ENCODE measurements at places on chromosomes 5 and 9.

- peak; percentile 54 for DNase-seq
These were observed 44.7 kb upstream of the NKD2 start for GRCh38 chr5:963673-964531.

GRCh38 chr9:127051881-127052595 lies 70.4 kb downstream of the ANGPTL2 start:
- DNase-seq, result no peak

GRCh38 chr5:72623323-72623722 lies 116.1 kb upstream of the ZNF366 start:
- no peak for DNase-seq

GRCh38 chr5:28216939-28217360 lies 1178.6 kb upstream of the CDH9 start:
- no peak for DNase-seq

- DNase-seq, result no peak
These were observed 3.2 kb downstream of the TEK start for GRCh38 chr9:27112235-27112634.
